ENCODE measurements at places on chromosomes 5 and 9.

- DNase-seq: no peak
These were observed 27.8 kb downstream of the DPYSL3 start for GRCh38 chr5:147481874-147482705.

DNA sequence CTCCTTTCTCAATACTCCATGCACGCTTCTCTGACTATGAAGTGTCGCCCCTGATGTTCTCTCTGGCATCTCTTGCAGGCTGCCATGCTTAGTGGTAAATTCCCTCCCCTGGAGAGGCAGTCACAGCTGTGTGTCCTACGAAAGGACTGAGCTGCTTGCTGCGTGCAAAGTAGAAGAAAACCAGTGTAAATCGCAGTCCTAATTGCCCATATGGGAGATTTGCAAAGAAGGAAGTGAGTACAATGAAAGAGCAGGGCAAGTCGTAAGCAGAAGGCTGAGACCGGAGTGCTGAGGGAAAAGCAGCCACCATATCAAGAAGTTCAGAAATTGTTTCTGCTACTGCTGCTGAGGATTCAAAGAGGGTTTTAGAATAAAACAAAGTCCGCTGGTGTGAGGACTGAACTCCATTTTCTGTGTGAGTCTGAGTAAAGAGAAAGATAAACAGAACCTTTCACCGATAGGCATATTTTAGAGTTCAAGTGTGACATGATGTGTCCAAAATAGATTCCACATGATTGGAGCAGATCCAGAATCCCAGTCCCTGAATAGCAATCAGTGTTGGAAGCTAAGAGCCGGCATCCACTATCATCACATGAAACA is 507.8 kb upstream of the MPDZ start:
- no peak for DNase-seq

- no peak for DNase-seq
These were observed 162.5 kb upstream of the KIF2A start for GRCh38 chr5:62143268-62144229.

DNA sequence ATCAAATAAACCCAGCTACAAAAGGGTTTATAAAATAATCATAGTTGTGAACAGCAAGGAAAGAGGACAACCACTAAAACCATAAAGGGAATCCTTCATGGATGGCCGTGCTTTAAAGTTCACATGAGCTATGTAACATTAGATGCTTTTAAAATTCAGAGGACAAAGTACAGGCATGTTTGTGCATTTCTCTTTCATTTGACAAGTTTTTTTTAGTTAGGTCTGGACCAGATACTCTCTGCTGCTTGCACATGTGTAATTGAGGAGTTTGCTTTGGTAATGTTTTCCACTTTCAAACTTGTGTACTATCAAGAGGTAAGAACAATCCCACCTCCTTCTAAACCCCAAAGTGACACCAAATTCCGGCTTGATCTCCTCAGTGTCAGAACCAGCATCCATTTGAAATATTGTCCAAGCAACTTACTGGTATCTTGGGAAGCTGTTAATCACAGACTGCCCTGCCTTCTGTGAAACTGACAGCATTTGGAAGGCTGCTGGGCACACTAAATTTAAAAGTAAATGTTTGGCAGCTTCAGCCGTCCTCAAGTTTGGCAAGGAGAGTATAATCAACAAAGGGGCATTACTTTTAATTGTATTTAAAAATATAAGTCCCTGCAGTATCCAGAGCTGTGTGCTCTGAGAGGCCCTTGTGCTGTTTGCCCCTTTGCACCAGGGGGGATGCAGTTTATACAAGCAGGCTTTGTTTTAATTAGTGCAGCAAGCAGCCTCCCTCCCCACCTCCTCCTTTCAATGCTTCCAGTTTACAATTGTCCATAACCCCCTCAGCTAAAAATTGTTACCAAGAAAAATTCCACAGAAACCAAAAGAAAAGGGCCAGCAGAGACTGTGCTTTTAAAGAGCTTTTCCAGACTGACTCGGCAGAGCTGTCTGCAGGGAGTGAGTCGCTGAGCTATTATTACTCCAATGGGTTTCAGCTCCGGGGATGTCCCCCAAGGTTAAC is 328.3 kb upstream of the MPDZ start:
- DNase-seq: no peak

DNA sequence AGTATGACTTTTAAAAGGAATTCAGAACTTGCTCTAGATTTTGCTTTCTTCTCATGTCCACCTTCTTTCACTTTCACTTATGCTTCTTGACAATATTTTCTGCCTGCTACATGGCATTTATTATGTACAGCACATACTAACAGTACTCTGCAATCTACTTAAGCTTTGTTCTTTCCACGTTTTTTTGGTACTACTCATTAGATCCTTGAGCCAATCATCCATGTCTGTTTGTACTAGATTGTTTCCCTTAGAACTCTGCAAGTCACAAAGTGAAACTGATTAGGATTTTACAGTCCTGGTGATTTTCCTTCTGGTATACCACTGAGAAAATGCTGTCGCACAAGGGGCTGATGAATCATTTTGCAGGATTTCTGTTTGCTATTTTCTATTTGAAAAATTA is 78.3 kb downstream of the PARP8 start:
- no peak for DNase-seq

DNA sequence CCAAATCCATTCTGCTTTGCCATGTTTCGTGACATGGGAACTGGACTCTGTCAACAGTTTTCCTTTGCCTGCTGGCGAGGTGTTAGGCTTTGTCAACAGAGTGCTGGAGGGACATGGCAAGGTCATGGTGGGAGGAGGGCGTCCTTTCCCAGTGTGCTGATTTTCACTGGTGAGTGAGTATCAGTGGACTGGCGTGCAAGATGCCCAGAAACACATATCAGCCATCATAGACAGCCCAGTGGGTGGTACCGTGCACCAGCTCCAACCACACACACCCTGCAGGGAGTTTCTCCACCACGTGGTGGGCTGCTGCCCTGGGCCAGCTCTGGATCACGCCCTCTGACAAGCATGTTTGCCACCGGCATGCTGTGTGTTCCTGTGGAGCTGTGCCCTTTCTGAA is 50.0 kb upstream of the ABL1 start:
- DNase-seq: no peak

DNA sequence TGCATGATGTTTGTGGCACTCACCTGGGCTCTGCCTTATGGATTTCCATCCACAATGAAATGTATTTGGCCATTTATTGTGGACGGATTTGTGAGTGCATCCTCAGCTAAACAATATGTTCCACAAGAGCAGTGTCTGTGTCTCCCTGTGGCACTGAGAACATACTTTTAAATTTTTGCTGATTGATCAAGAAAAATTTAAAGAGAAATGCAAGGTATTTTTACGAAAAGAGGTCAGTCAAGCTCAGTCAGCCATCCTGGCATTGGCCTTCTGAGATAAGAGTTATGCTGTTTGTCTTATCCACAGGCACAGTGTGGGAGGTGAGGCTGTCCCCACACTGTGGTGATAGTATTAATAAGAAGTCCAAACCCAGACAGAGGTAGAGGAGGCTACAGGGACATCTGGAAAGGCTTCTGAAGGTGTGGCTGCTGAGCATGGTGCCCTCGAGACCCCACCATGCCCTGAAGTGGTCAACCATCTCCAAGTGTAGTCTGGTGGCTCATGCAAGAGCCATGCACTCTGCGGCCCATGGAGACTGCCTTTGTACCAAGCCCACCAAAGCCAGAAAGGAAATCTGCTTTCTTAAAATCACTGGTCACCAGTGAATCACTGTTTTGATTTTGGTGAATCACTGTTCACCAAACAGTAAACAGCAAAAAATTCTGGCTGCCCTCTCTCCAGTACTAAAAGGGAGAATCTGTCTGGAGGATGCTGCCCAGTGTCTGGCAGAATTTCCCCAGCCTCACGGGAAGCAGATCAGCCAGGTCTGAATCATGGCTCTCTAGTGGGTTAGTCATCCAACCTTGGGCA is 28.8 kb downstream of the SPOCK1 start:
- DNase-seq: no peak

DNA sequence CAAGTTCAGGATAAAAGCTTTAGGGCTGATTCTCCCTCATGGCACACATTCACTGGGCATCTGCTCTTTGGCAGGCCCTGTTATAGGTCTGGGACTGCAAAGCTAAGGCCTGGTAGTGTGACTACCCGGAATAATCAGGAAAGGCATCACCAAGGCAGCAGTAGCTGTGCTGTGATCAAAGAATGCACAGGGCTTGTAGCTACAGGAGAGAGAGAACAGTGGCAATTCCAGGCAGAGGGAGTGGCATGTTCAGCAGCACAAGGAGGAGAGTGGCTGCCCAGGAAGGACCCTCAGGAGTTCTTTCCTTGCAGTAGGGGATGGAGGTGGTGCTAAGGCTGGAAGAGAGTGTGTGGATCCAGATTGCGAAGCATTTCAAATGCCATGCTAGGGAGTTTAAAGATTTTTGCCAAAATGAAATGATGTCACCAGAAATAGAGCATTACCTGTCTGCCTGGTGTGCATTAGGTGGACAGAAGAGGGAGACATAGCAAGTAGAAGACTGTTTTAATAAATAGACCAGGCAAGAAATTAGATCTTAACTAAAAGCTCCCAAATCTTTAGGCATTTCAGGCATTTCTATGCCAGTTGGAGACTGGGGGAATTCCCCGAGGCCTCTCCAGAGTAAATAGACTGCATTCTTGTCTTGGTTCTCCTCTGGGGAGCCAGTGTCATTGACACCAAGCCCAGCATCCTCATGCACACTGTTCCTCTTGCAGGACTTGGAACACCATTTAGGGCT is 69.1 kb downstream of the GPR21 start:
- no peak for DNase-seq

DNA sequence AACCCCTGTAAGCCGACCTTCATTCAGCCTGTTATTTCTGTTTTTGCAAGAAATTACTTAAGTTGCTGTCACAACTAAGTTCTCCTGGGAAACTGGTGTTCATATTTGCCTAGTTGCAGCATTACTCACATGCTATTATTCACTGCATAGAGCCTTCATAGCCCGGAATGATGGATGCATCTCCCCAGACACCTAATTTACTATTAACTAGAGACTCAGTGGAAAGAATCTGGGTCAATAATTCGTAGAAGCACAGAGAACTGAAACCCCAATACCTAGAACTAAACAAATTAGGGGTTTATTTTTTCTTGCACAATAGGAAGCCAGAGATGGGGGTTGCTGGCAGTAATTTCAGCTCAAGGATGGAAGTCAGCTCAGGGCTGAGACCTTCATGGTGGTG is 45.7 kb upstream of the FAM170A start:
- no peak for DNase-seq

GRCh38 chr9:137509198-137509597 is 41.0 kb downstream of the PNPLA7 start:
- DNase-seq: no peak

GRCh38 chr5:176497852-176498251 is 39.4 kb downstream of the RNF44 start:
- no peak for DNase-seq

GRCh38 chr9:2639786-2640185 is 18.2 kb downstream of the VLDLR start:
- no peak for DNase-seq

DNA sequence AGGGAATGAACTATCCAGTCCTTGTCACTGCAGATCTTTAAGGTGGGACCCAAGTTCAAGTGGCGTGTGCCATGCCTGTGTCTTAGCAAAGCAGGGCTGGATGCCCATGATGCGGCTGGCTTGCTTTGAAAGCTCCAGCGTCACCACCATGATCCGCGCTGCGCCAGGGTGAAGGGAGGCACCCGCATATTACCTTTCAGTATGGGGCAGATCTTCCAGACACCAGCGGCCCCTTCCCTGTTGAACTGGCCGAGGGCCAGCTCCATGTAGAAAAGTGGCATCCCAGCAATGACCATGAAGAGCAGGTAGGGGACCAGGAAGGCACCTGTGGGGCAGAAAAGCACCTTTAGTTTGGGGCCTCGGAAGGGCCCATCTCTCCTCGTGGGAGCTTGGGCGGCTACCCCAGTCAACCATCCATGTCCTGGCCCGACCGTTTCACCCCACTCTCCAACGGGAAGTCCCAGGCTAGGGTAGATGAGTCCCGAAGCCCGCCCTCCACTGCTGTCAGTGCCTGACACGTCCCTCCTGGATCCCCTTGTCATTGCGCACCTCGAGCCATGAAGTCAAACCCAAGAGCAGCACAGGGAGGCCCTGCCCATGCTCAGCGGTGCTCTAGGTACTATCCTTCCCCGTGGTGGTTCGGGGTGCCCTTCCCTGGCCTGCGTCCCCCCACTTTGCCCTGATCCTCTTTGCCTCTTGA is 3.9 kb downstream of the SLC6A3 start:
- DNase-seq: no peak

All from CD4-positive, alpha-beta T cell treated with Interleukin-1 beta for 1 hour (primary cell).